ENCODE measurements at places on chromosomes 11 and 22.

DNA sequence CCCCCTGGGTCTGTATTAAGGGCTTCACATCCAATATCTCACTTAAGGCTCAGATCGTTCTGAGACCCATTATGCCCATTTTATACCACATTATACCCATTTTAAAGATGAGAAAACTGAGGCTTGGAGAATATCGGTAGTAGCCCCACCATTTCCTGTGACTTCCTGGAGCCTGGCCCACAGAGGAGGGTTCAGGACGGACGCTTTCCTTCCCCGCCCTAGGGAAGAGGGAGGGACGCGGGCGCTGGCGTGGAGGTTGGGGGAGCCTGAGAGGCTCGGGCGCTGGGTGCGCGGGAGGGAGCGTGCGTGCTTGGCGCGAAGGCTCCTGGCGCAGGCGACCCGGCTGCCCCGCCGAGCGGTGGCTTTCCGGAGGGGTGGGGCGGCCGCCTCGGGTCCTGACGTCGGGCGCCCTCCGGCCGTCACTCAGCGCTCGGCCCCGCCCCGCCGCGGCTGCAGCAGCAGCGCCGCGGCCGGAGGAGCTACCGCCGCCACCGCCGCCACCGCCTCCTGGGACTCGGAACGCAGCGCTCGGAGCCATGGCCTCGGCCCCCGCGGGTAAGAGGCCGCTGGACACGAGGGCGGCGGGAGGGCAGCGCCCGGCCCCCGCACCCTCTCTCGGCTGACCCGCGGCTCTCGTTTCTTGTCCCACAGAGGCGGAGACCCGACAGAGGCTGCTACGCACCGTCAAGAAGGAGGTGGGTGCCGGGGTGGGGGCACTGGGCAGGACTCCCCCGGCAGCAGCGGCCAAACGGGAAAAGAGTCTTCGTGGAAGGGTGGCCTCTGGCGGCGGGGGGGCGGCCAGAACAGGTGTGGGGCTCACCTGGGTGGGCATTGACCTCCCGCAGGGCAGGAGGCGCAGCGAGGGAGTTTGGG, at the start of gene SGSM1:
Gene SGSM1 (plus strand): TSS at position 422 of the 873 bp plus-strand sequence. CDS start 115 bp downstream, at position 537.
- DNase-seq = peak; percentile 88

GRCh38 chr11:24375931-24376330, 120.9 kb upstream of the LUZP2 start:
- no peak for DNase-seq

DNA sequence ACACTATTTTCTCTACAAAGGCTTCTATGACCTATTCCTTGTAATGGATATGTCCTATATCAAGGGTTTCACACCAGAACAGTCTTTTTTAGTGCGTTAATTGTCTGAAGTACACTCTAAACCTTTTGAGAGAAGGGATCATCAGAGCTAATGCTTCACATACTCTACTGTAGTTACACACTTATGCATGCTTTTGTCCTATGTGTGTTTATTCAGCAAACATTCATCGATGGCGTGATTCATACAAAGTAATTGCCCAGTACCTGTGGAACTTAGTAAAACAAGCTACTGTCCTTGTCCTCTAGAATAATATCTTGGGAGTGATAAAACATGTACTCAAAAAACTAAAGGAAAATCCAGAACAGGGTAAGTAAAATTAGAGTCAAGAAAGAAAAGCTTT, 139.2 kb downstream of the GUCY1A2 start:
- DNase-seq = no peak

DNA sequence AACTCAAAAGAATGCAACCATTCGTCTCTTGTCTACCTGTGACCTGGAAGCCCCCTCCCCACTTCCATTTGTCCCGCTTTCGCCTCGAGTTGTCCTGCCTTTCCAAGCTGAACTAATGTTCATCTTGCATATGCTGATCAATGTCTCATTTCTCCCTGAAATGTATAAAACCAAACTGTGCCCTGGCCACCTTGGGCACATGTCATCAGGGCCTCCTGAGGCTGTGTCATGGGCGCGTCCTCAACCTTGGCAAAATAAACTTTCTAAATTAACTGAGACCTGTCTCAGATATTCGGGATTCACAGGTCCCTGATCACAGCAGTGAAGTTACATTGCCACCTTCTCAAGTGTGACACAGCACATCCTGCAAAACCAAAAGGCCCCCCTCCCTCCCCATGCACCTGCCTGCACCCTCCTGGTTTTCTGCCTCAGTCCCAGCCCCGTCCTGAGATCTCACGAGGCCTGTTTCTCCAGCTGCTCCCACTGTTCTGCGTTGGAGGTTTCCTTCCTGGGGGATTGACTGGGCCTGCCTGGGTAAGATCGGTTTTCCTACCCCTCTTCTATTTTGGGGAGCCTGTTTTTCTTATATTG, 1328.7 kb downstream of the TBC1D22A start:
- no peak for DNase-seq

GRCh38 chr22:43897751-43898261, 6.0 kb upstream of the PNPLA5 start:
- DNase-seq = no peak

- DNase-seq = peak; percentile 78
Observed at GRCh38 chr11:122656073-122656630, 630 bp downstream of the UBASH3B start.

DNA sequence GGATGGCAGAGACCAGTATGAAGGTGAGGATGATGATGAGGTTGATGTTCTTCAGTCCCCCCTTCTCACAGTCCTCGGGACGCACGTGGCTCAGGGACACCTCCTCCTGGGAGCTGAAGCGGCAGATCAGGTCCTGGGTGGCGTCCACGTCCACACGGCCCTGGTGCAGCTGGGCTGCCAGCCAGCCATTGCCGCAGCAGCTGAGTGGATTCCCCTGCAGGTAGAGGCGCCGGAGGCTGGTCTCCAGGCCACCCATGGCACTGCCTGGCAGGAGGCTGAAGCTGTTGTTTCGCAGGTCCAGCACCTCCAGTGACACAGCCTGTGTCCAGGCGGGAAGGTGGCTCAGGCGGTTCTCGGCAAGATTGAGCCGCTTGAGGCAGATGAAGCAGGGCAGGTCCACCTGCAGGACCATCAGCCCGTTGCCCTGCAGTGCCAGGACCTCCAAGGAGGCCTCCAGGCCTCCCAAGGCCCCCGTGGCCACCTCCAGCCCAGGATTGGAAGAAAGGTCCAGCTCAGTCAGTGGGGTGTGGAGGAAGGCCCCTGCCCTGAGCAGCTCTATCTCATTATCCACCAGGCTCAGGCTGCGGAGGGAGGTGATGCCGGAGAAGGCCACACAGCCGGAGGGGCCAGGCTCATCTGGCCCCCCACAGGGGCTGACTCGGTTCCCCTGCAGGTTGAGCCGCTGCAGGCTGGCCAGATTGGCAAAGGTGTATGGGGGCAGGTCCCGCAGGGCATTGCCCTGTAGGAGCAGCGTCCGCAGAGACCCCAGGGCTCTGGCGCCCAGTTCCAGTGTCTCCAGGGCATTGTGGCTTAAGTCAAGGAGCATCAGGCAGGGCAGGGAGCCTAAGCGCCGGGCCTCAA, 10.6 kb downstream of the LRRC32 start:
- no peak for DNase-seq

DNA sequence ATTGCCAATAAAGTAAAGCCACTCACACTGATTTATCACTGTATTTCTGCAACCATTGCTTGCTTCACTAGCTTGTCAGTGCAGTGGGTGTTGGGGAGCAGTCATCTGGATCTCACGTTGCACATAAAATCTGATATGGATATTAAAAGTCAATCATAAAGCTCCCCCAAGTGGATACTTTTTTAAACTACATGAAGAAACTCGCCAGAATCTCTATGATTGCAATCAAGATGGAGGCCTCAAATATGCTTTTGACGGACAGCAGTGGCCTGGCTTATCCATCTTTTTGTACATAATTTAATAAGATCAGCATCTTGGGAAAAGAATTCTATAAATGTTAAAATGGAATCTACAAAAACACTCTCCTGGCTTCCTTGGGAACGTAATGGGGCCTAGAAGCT, 137.7 kb downstream of the WT1 start:
- DNase-seq = no peak

DNA sequence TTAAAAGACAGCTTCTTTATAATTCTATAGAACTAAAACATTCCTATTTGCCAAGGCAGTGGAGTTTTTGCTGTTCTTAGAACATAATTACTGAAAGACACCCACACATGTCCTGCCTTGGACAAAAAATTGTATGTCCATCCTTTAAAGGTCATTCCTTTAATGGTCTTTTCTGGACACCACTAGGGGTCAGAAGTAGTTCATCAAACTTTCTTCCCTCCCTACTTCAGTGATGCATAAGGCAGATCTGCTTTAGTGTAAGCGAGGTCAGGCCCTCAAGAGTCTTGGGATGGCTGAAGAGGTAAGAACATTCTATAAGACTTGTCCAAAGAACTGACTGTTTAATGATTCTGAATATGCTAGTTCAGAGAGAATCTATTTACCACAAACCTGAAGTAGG, 4.3 kb upstream of the OR51V1 start:
- DNase-seq = no peak

DNA sequence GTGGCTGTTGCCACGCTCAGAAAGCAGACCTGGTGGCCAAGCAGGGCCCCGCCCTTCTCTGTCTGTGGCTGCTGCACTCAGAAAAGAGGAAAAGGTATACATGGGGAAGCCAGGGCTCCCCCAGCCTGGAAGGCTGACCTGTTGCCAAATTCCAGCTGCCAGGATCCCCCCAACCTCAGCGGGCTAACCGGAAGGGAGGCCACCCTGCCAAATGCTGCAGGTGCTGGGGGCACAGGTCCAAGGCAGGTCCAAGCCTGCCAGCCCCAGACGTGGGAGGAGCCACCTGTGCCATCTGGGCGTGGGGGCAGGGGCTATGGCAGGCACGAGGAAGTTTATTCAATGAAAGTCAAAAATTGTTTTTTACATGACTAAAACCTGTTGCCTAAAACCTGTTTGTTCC, 2.6 kb downstream of the NPTXR start:
- DNase-seq = no peak

DNA sequence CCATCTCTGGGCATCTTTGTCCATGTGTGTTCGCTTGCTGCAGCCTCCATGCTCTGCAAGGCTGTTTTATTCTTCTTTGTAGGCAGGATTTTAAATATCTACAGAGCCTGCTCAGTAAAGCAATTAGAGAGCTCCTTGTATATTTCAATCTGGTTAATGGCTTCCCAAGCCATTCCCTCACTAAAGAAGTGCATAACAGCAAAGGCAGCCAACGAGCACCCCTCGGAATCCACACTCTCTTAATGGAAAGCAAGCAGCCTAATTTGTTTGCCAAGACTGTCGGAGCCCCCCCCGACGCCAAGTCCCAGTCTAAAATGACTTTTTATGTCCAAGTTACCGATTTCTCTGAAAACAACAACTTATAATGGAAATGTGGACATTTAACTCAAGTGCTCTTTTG, 123.6 kb downstream of the ARL14EP start:
- no peak for DNase-seq

DNA sequence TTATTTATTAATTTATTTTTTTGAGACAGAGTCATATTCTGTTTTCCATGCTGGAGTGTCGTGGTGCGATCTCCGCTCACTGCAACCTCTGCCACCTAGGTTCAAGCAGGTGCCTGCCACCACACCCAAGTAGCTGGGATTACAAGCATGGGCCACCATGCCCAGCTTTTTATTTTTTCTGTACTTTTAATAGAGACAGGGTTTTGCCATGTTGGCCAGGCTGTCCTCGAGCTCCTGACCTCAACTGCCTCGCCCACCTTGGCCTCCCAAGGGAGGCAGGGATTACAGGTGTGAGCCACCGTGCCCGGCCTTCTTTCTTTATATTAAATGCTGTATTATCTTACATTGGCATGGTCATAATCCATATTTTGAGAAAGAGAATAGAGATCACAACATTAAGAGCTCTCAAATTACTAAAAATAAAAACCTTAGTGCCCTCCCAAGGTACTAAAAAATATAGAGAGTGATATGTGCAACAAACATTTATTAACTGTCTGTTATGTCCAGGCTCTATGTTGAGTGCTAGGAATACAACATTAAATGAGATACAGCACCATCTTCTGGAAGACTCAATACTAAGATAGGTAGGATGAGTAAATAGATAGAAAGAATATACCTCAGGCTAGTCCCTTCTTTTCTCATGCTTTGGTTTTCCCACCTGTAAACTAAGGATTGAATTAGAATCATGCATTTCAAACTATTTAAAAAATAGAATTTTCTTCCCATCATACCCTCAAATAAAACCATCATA, 84.1 kb downstream of the BBOX1 start:
- DNase-seq = no peak
